ENCODE measurements at places on chromosomes 3 and 15.

DNA sequence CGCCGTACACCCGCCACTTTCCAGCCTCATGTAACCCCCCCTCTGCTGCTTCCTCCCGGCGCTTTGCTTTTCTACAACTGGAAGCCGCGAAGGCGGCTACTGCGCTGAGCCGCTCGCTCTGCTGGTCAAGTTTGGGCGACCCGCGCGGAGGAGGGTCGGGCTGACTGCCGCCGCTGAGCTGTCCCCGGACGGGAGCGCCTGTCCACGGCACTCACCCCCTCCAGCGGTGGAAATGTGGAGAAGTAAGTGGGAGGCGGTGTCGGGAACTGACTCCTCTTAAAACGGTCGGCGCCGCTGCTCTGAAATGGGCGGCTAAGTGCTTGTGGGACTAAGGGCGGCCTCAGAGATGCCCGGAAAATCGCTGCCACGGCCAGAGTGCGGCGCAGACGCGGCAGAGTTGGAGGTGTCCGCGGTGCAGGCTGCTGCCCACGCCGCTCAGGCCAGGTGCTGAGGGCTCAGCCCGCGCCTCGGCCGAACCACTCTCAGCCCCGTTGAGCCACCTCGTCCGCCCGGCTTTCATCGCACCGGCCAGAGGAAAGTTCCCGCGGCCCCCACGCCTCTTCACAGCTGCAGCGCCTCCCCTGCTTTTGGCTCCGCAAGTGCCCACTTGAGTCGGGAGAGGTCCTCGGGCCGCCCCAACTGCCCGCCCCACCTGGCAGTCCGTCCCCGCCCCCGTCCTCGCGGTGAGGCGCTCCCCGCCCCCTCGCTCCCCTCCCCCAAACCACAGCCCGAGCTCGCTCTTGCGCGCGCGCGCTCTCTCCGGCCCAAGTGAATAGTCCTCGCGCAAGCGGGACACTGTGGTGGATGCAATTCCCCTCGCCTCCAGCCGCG lies at the start of gene EPHA6:
EPHA6 (plus strand) TSS at position 775 of the 831 bp plus-strand sequence.
- no peaks in the 10 kb centered on the region for H3K36me3 ChIP-seq
- peaks cover 44% of the 10 kb centered on the region for H3K27me3 ChIP-seq
- DNase-seq: peak; percentile 78
- H3K4me1 ChIP-seq: peaks cover 7% of the 10 kb centered on the region
- no peak within 1 kb of the TSS for H3K27ac ChIP-seq

- no peaks in the 10 kb centered on the region for H3K36me3 ChIP-seq
- H3K4me3 ChIP-seq: peak within 1 kb of the TSS; percentile 62
- H3K27me3 ChIP-seq: peaks cover 37% of the 10 kb centered on the region
- H3K27ac ChIP-seq: peak within 1 kb of the TSS; percentile 45
- peak; percentile 92 for DNase-seq
Measured at GRCh38 chr3:8769088-8769822, at the start of gene OXTR. Gene OXTR (minus strand): TSS chr3:8769613. CDS start chr3:8768187, 1,426 bp downstream.

GRCh38 chr3:116083683-116084082 lies 361.6 kb downstream of the LSAMP start:
- no peaks in the 10 kb centered on the region for H3K27me3 ChIP-seq
- H3K4me1 ChIP-seq: no peaks in the 10 kb centered on the region
- H3K27ac ChIP-seq: no peak overlapping the region
- H3K36me3 ChIP-seq: no peaks in the 10 kb centered on the region
- no peak for DNase-seq

DNA sequence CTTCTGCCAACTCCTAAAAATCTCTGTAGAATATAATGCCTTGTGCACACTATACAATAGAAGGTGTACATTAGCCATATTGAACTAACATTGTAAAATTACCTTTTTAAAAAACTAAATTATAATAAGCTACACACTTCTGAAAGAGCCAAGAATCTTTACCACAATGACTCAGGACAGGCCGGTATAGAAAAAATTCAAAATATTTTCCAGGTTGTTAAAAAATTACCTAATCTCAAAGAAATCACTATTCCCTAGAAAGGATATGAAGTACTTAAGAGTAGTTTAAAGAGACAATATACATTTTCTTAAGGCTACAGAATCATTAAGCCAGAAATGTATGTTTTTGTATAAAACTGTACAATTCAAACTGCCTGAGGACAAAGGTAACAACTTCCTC lies 48.5 kb downstream of the TJP1 start:
- no peak overlapping the region for H3K4me3 ChIP-seq
- no peak for DNase-seq
- H3K27ac ChIP-seq: no peak overlapping the region
- H3K36me3 ChIP-seq: no peaks in the 10 kb centered on the region

DNA sequence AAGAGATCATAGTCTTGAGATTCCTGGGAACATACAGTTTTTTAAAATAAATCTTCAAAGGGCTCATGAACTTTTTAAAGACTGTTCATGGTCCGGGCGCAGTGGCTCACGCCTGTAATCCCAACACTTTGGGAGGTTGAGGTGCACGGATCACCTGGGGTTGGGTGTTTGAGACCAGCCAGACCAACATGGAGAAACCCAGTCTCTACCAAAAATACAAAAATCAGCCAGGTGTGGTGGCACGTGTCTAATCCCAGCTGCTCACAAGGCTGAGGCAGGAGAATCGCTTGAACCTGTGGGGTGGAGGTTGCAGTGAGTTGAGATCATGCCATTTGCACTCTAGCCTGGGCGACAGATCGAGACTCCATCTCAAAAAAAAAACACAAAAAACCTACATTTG lies 41.4 kb upstream of the EIF3J start:
- H3K27ac ChIP-seq: no peak overlapping the region
- no peaks in the 10 kb centered on the region for H3K27me3 ChIP-seq
- H3K36me3 ChIP-seq: peaks cover 14% of the 10 kb centered on the region
- no peaks in the 10 kb centered on the region for H3K4me1 ChIP-seq
- no peak overlapping the region for H3K4me3 ChIP-seq
- no peak for DNase-seq

- DNase-seq: peak; percentile 78
- H3K4me1 ChIP-seq: peaks cover 3% of the 10 kb centered on the region
- peaks cover 6% of the 10 kb centered on the region for H3K36me3 ChIP-seq
- H3K4me3 ChIP-seq: no peak overlapping the region
Measured at GRCh38 chr3:161273589-161274218, 52.6 kb downstream of the NMD3 start.

GRCh38 chr15:31034152-31034551 lies 42.7 kb upstream of the MTMR10 start:
- H3K4me3 ChIP-seq: no peak overlapping the region
- no peaks in the 10 kb centered on the region for H3K36me3 ChIP-seq
- H3K4me1 ChIP-seq: peaks cover 9% of the 10 kb centered on the region
- DNase-seq: no peak
- H3K27me3 ChIP-seq: no peaks in the 10 kb centered on the region
- no peak overlapping the region for H3K27ac ChIP-seq

DNA sequence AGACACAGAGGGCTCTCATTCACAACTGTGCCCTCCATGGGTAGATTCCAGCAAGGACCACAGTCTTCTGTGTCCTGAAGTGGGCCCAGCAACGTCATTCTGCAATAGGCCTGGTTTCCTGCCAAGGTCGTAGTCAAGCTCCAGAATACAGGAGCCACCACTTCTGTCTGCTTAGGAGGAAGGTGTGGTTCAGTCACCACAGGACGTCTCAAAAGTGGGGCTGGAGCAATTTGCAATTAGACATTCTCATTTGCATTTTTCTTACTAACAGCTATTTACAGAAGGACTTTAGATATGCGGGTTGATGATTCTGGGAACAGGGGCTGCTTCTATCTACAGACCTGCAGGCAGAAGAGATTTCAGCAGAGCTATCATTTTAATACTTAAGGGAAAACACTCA lies 58.7 kb upstream of the MYRIP start:
- H3K4me3 ChIP-seq: no peak overlapping the region
- no peaks in the 10 kb centered on the region for H3K27me3 ChIP-seq
- DNase-seq: peak; percentile 1
- no peaks in the 10 kb centered on the region for H3K36me3 ChIP-seq
- no peaks in the 10 kb centered on the region for H3K4me1 ChIP-seq

DNA sequence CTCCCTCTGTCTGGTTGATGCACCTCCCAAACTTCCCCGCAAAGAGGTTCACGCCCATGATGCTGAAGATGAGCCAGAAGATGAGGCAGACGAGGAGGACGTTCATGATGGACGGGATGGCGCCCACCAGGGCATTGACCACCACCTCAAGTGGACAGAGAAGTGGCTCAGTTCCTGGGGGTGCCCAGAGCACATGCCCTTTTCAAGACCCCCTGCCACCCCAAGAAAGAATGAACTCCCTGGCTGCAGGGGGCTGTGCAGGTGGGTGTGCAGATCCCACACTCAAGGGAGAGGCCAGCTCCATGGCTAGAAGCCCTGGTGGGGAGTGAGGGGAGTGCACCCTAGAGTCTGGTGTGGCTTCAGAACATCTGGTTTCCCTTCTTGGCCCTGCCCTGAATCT lies 64.1 kb downstream of the EXOG start:
- H3K4me3 ChIP-seq: no peak overlapping the region
- no peaks in the 10 kb centered on the region for H3K4me1 ChIP-seq
- no peaks in the 10 kb centered on the region for H3K36me3 ChIP-seq

- peaks cover 8% of the 10 kb centered on the region for H3K4me1 ChIP-seq
- H3K27me3 ChIP-seq: no peaks in the 10 kb centered on the region
- no peak overlapping the region for H3K4me3 ChIP-seq
- DNase-seq: no peak
Measured at GRCh38 chr3:177522051-177522450, 324.8 kb upstream of the TBL1XR1 start.

DNA sequence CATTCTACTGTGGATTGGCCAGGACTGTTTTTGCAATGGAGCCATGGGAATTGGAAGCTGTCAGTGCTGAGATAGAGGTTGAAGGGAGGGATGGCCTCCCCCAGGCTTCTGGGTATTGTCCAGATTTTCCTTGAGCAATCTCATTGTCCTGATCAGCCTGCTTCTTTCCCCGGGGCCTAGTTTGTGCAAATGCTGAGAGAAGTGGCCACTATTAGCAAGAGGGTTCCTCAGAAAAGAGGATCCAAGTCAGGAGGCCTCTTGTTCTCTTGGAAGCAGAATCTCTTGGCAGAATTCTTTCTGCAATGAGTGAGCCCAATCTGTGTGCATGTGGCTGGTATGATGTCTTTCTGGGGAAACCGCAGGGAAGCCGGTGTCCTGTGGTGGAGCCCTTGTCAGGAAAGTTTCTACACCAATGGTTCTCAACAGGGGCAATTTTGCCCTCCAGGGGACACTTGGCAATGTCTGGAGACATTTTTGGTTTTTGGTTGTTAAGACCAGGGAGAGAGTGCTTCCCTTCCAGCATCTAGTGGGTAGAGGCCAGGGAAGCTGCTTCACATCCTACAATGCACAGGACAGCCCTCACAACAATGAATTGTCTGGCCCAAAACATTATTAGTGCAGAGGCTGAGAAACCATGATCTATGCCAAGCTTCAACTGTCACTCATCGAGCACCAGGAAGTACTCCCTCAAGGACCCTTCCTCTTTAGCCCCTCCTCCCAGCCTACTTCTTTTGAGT lies 2.0 kb downstream of the LIPC start:
- H3K27me3 ChIP-seq: no peaks in the 10 kb centered on the region
- H3K36me3 ChIP-seq: no peaks in the 10 kb centered on the region
- H3K4me1 ChIP-seq: no peaks in the 10 kb centered on the region

GRCh38 chr15:44501768-44502366 lies 35.1 kb upstream of the EIF3J start:
- peaks cover 9% of the 10 kb centered on the region for H3K36me3 ChIP-seq
- no peaks in the 10 kb centered on the region for H3K4me1 ChIP-seq
- no peak overlapping the region for H3K4me3 ChIP-seq
- peak; percentile 54 for DNase-seq
- no peaks in the 10 kb centered on the region for H3K27me3 ChIP-seq

GRCh38 chr3:175308097-175308496 lies 449.0 kb downstream of the NAALADL2 start:
- no peak overlapping the region for H3K4me3 ChIP-seq
- no peaks in the 10 kb centered on the region for H3K4me1 ChIP-seq
- no peaks in the 10 kb centered on the region for H3K27me3 ChIP-seq
- no peak overlapping the region for H3K27ac ChIP-seq

DNA sequence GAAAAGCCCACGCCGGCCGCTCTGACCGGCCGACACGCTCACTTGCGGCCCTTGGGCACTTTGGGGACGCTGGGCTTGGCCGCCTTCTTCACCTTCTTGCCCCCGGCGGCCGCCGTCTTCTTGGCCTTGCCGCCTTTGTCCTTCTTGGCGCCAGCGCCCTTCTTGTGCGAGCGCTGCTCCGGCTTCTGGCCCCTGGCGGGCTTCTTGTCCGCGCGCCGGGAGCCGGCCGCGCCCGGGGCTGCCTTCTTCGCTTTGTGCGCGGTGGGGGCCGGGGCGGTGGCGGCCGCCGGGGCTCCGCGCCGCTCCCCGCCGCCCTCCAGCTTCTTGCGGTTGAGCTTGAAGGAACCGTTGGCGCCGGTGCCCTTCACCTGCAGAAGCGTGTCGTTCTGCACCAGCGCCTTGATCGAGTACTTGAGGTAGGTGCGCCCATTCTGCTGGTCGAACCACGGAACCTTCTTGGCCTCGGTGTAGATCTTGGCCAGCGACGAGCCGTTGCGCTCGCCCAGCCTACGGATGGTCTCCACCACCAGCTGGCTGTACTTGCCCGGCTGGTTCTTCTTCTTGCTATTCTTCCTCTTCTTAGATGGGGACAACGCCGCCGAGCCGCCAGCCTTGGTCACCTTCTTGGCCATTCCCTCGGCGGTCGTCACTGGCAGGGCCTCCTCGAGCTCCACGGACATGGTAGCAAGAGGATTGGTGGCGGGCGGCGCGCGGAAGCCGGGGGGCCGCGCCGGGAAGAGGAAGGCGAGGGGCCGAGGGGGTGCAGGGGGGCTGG lies 36.7 kb downstream of the HMCES start:
- peaks cover 7% of the 10 kb centered on the region for H3K4me1 ChIP-seq
- H3K27me3 ChIP-seq: no peaks in the 10 kb centered on the region
- peak; percentile 30 for DNase-seq
- no peaks in the 10 kb centered on the region for H3K36me3 ChIP-seq

GRCh38 chr3:120438665-120439370 lies 12.0 kb downstream of the FSTL1 start:
- H3K4me1 ChIP-seq: peaks cover 20% of the 10 kb centered on the region
- peaks cover 4% of the 10 kb centered on the region for H3K36me3 ChIP-seq
- H3K27ac ChIP-seq: no peak overlapping the region
- H3K4me3 ChIP-seq: no peak overlapping the region

GRCh38 chr15:40345867-40346578 lies 4.8 kb upstream of the PHGR1 start:
- H3K27ac ChIP-seq: no peak overlapping the region
- H3K4me1 ChIP-seq: no peaks in the 10 kb centered on the region
- no peak overlapping the region for H3K4me3 ChIP-seq
- DNase-seq: no peak
- no peaks in the 10 kb centered on the region for H3K36me3 ChIP-seq

- H3K27ac ChIP-seq: no peak overlapping the region
- no peaks in the 10 kb centered on the region for H3K27me3 ChIP-seq
- no peak for DNase-seq
Measured at GRCh38 chr15:81317642-81318017, 6.3 kb downstream of the STARD5 start.
